ENCODE measurements at places on chromosomes 1 and 21.

- no peak for DNase-seq
These were observed 863 bp downstream of the TARBP1 start for GRCh38 chr1:234478152-234478480.

GRCh38 chr1:907611-908451, 15.9 kb upstream of the SAMD11 start:
- no peak for DNase-seq

DNA sequence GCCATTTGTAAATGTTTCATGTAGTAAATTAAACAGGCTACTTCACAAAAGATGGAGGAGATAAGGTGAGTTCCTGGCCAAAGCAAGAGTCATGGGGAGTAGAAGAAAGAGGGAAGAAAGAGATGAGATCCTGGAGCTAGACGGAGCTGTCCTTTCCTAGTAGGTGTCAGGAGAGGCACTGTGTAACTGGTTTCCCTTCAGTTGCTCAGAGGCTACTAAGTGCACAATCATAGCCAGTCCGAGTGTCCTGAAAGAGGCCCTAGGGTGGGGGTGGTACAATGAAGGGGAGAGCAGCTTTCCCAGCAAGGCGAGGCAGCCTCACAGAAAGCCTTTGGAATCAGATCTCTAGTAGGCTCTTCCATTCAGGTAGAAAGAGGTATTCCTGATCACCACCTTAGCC, 390.9 kb downstream of the KCNH1 start:
- DNase-seq: no peak

GRCh38 chr1:87218618-87219017, 110.1 kb upstream of the LMO4 start:
- DNase-seq: no peak

DNA sequence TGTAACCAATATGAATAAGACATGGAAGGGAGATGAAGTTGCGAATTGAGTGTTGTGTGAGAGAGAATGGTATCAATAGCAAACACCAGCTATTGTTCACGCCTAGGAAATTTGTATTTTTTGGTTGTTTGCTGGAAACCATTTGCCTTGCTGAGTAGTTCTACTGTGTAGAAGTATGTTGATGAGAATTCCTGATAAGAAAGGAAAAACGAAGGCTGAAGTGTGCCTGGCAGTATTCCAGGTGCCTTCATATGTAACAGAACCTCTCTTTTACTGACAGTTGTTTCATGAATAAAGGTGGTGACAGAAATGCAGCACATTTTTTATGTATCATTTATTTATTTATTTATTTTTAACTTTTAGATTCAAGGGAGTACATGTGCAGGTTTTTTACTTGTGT, 79.5 kb downstream of the SDCCAG8 start:
- no peak for DNase-seq

- no peak for DNase-seq
These were observed 2.9 kb downstream of the CD1B start for GRCh38 chr1:158328426-158328825.
